NAMALWA (cell line): ENCODE measurements at places on chromosomes 16 and 17.

GRCh38 chr16:12429756-12430155, 373.9 kb downstream of the CPPED1 start:
- DNase-seq = no peak

- DNase-seq = peak; percentile 66
Observed at GRCh38 chr17:50421308-50422051, 4.5 kb upstream of the ACSF2 start.

- no peak for DNase-seq
Observed at GRCh38 chr17:40695874-40696472, 7.6 kb downstream of the KRT24 start.

DNA sequence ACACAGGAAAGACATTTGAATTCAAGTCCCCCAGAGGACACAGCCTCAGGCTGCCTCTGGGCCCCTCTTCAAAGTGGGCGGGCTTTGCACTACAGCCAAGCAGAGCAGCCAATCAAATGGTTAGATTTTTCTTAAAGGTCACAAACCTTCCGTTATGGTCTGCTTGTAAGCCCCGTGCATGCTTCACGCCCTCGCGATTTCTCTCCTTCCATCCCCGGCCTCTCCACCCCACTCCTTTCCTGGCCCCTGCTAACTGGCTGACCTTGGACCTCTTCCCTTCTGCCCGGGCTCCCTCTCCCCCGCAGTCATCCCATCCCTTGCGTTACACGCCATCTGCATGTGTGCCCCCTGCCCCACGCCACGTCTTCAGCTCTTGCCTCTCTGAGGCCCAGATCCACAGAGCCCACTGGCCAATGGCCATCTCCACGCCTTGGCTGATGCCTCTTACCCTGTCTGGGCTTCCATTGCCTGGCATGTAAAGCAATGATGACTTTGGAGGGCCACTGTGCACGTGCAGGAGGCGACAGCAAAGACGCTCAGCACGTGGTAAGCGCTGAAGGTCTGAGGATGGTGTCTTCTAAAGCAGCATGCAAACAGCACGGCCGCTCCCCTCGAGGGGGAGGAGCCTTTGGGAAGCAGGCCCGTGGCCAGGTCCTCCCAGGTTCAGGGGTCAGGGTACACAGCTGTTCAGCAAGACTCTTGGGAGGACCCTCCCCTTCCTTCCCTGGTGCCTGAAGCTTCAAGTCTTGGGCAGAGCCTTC, 86.8 kb downstream of the ZDHHC7 start:
- DNase-seq = peak; percentile 15

GRCh38 chr17:21199856-21200255, 14.1 kb downstream of the TMEM11 start:
- DNase-seq = no peak

DNA sequence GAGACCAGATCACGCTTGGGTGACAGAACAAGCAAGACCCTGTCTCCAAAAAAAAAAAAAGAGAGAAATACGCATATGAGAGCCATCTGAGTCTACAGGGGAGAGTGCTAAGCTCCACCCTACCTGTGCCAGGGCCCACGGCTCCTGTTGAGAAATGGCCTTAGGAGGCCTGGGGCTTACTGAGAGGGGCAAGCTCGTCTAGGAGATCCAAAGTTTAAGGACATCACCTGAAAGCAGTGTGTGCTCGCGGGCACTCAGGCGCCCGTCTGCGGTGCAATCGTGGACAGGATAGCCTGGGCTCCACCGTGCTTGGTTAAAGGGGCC, 14.5 kb upstream of the BAIAP2 start:
- DNase-seq = no peak

DNA sequence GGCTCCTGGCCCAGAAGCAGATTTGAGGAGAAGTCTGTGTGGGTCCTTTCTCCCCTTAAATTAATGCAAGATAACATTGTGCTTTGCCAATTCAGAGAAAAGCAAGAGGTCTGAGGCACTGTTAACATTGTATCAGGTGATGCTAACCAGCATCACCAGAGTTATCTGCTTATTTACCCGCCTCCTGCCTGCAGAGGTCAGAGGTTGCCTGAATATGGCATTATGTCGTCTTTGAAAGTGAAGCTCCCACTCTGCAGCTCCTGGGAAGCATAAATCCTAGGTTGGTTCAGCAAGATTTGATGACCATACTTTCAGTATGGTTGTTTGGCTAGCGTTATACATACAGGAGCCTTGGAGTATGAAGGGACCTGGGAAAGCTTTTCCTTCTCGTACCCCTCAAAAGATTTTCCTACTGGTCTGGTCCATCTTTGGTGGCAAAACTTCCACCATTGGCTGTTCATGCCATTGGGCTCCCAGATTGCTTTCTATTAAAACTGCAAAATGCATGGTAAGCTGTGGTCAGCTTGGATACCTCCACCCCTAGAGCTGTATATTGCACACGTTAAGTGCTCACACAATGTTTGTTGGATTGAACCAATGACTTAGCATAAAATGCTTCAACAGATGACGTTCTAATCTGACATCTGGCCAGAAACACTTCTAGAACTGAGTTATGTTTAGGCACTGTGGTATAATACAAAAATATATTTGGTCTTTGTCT, 24.1 kb downstream of the CHD9 start:
- no peak for DNase-seq

GRCh38 chr16:78192734-78193488, 93.5 kb downstream of the WWOX start:
- DNase-seq = no peak

DNA sequence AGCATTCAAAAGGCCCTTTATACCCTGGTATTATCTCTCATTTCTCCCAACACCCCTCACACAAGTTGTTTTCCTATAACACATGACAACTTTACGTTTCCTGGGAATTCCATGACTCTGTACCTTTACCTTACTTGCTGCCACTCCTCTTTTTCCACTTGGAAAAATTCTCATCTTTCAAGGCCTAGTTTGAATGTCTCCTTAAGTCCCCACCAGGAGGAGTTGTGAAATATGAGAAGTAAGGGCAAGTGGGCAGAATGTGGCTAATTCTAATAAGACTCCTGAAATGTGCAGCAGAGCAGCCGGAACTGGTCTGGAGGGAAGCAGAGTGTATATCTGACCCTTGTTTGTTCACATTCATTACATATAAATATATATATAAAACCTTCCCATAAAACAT, 39.7 kb downstream of the BRCA1 start:
- no peak for DNase-seq

- DNase-seq = no peak
Observed at GRCh38 chr16:50719401-50720337, 22.2 kb upstream of the CYLD start.

DNA sequence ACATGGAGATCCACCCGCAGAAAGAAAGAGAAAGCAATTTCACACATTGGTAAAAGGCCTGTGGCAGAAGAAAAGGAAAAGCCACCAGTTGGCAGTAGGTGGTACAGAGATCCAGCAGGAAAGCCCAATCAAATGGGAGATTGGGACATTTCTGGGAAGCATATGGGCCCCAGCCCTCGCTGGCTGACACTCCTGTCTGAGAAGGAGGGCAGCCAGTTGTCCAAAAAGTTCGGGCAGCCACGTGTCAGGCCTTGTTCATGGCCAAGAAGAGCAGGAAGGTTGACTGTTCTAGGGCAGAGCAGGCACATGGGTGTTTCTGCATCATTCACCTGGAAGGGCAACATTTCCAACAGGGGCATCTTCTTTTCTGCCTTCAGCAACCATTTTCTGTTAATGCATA, 45.0 kb upstream of the MMP2 start:
- DNase-seq = no peak

DNA sequence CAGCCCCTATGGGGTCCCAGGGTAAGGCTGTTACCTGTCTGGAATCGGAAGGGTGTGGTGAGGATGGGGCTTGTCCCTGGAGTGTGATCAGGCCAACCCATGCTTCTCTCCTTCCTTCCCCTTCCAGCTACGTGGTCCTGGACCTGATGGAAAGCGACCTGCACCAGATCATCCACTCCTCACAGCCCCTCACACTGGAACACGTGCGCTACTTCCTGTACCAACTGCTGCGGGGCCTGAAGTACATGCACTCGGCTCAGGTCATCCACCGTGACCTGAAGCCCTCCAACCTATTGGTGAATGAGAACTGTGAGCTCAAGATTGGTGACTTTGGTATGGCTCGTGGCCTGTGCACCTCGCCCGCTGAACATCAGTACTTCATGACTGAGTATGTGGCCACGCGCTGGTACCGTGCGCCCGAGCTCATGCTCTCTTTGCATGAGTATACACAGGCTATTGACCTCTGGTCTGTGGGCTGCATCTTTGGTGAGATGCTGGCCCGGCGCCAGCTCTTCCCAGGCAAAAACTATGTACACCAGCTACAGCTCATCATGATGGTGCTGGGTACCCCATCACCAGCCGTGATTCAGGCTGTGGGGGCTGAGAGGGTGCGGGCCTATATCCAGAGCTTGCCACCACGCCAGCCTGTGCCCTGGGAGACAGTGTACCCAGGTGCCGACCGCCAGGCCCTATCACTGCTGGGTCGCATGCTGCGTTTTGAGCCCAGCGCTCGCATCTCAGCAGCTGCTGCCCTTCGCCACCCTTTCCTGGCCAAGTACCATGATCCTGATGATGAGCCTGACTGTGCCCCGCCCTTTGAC, 2.4 kb downstream of the MAPK7 start:
- no peak for DNase-seq

DNA sequence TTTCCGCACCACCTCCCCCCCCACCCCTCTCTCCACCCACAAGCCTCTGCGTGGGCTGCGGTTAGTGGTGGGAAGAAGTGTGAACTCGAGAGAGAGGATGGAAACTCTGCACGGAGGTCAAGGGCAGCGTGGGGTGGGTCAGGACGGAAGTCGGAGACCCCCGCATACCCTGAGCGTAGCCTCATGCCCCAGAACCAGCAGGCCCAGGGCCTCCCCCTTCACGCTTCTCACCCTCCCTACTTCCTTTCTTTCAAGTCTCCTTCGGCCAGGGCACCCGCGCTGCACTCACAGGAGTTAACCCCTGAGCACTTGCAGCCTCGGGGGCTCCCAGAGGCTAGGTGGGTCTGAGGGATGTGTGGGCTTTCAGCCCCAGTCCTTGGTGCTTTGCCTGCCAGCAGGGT, 9.2 kb downstream of the TBKBP1 start:
- DNase-seq = peak; percentile 48

- DNase-seq = no peak
Observed at GRCh38 chr16:16940351-16940750, 530.4 kb downstream of the XYLT1 start.

DNA sequence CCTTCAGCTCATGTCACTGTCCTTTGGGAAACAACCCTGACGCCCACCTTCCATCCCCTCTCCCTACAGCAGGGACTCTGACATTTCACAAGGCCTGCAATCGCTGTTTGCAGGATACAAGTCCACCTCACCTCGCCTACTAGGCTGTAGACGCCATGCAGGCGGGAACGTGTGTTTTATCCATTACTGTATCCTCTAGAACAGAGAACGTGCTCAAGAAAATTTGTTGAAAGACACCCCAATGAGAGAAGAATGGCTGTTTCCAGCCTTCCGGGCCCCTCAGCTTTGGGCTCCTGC, 1.5 kb upstream of the TTYH2 start:
- DNase-seq = no peak

DNA sequence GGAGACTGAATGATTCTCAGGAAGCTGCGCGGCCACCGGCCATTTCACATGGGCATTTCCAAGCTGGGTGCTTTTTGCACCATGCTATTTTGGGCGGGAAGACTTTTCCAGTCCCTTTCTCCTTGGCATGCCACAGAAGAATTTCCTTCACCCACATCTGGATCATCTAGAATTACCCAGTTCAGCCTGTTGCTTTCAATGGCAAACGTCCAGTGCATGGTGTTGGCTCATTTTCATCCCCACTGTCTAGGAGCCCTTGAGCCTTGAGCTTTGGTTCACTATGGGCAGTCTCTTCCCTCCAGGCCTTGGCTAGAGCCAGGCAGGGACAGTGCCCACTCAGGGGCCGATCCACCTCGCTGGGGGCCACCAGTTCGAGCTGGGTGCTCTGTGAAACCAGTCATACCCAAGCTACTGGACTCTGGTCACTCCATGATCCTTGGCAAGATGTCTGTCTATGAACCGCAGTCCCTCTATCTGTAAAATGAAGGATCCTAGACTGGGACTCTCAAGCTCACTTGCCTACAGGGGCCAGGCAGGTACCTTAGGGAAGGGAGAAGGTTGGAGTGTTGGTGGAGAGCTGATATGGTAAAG, 71.1 kb downstream of the CYLD start:
- DNase-seq = no peak

DNA sequence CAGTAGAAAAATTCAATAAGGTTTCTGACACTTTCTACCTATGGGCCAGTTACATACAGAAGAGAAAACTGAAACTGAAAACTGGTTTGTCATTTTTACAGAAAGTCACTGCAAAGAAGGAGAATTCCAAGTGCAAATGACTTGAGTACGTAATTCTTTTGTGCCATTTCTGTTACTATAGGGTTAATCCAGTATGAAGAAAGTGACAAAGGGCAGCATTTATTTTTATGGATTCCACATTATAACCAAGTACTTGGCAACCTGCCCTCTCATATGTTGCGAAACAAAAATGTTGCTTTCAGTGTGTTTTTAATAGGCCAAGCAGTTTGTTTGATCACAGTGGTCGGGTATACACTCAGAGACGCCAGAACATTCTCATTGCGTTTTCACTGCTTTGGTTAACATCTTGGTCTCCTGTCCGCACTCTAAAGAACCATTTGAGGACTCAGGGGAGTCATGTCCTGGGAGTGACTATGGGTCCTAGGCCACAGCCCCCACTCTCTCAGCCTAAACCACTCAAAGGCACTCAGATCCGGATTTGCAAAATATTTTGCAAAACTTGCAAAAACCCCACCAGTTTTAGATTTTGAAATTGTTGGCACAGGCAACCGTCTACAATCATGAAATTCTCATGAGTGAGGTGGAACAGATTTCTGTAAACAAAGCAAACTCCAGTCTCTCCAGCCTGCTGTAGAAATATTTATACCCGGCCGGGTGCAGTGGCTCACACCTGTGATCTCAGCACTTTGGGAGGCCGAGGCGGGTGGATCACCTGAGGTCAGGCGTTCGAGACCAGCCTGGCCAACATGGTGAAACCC, 15.4 kb upstream of the HELZ start:
- DNase-seq = no peak

- DNase-seq = peak; percentile 73
Observed at GRCh38 chr16:2233872-2234812, 2.1 kb upstream of the DNASE1L2 start.

- DNase-seq = no peak
Observed at GRCh38 chr17:73340093-73340596, 28.3 kb upstream of the CDC42EP4 start.

DNA sequence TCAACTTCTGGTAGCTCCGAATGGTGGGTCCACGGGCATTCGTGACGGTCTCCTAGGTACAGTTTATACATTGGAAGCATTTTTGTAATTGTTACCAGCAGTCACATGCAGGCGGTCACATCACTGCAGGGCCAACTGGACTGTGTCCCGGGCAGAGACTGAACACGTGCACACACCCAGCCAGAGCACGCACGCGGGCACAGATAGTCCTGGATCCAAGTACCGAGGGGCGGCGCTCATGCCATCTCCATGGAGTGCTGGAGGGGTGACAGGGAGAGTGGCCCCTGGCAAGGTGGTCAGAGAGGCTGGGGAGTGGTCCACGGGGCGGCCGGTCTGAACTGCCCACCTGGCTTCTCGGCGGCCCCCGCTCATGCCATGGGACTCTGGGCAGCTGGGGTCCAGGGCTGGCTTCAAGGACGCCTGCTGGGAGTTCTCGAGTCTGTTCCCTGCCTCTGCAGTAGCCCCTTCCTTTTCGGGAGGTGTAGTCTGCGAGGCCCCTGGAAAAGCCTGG, 34.2 kb downstream of the BAIAP2 start:
- no peak for DNase-seq

- DNase-seq = no peak
Observed at GRCh38 chr16:88792078-88792550, 7.1 kb upstream of the PIEZO1 start.

GRCh38 chr16:1045993-1046911, 26.3 kb upstream of the SSTR5 start:
- no peak for DNase-seq
